Astrocyte (in vitro differentiated cells and primary cell): ENCODE measurements at places on chromosomes 3 and 15. TPM values are rescaled to one million over a fixed set of nuclear protein-coding genes. Genes with fewer than 3 reads are reported as not detected.

PPARG gene
- total RNA-seq = 3.0 and 4.4 TPM in 2 replicates

ANKRD63 gene
- not detected in 2 replicates for total RNA-seq

CD96 gene
- 0.61 and 1.0 TPM in 2 replicates for total RNA-seq

GOLGA8Q gene
- 0.54 and 0.84 TPM in 2 replicates for total RNA-seq

TRH gene
- 0.14 TPM in 1 of 2 replicates, not detected in the other for total RNA-seq

GOLGA6L4 gene
- 3.3 and 4.6 TPM in 2 replicates for total RNA-seq

ALS2CL gene
- total RNA-seq = 8.5 and 13.5 TPM in 2 replicates

DNA sequence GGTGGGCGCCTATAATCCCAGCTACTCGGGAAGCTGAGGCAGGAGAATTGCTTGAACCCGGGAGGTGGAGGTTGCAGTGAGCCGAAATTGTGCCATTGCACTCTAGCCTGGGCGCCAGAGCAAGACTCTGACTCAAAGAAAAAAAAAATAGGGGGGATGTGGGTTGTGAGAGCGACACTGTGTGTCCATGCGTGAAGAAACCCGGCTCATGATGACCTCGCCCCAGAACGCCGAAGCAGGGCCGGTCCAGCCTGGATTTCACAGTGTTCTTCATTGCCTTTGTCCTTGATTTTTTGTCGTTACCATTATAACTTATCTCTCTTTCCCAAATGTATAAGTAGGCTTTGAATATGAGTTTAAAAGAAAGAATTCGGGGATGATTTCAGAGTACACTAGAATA is 128.7 kb downstream of the PGPEP1L start:
- H3K36me3 ChIP-seq = no peaks in the 10 kb centered on the region
- peaks cover 63% of the 10 kb centered on the region for H3K4me1 ChIP-seq
- H3K27me3 ChIP-seq = no peaks in the 10 kb centered on the region
- DNase-seq = no peak
- no peak overlapping the region for H3K4me3 ChIP-seq
- H3K27ac ChIP-seq = peak overlapping the region; percentile 75

GRCh38 chr3:135965506-135966270 is at the start of gene PPP2R3A:
TSS of gene PPP2R3A (plus strand) at chr3:135965728. CDS start at chr3:136001499, 35,771 bp downstream.
- peak within 1 kb of the TSS; percentile 89 for H3K27ac ChIP-seq
- peak; percentile 72 for DNase-seq
- H3K4me1 ChIP-seq = peaks cover 22% of the 10 kb centered on the region
- H3K27me3 ChIP-seq = no peaks in the 10 kb centered on the region
- H3K4me3 ChIP-seq = peak within 1 kb of the TSS; percentile 87

DNA sequence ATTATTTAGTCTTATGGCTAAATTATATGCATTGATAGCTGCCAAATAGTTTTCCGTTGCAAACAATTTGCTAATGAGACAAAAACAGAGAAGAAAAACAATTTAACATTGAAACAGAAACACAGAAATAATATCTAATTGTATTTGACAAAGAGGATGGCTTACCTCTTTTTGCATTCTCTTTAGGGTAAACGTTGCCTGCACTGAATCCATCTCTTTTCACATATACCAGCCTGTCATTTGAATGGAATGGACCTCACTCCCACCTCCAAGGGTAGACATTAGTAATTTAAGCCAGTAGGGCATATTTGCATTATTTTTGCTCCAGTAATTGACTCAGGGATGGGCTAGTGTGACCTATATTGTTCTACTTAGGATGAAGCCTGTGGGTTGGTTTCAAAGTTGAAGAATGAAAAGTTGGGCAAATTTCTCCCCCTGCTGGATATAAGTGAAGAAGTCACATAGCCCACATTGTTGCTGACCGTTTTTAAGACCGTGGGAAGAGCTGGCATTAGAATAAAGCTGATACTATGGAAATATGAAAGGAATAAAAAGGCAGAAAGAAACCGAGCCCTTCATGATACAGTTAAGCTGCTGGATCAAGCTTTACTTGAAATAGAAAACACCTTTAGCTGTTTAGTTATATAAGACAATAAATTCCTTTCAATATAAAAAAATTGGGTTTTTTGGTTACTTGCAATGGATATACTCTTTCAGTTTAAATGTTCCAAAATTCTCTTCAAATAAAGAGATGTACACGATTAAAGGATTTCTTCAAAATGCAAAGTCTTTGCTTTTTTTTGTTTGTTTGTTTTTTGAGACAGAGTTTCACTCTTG is 26.9 kb downstream of the PIERCE2 start:
- DNase-seq = peak; percentile 29
- no peaks in the 10 kb centered on the region for H3K4me1 ChIP-seq
- H3K27ac ChIP-seq = no peak overlapping the region
- no peaks in the 10 kb centered on the region for H3K36me3 ChIP-seq
- no peaks in the 10 kb centered on the region for H3K27me3 ChIP-seq
- no peak overlapping the region for H3K4me3 ChIP-seq

DNA sequence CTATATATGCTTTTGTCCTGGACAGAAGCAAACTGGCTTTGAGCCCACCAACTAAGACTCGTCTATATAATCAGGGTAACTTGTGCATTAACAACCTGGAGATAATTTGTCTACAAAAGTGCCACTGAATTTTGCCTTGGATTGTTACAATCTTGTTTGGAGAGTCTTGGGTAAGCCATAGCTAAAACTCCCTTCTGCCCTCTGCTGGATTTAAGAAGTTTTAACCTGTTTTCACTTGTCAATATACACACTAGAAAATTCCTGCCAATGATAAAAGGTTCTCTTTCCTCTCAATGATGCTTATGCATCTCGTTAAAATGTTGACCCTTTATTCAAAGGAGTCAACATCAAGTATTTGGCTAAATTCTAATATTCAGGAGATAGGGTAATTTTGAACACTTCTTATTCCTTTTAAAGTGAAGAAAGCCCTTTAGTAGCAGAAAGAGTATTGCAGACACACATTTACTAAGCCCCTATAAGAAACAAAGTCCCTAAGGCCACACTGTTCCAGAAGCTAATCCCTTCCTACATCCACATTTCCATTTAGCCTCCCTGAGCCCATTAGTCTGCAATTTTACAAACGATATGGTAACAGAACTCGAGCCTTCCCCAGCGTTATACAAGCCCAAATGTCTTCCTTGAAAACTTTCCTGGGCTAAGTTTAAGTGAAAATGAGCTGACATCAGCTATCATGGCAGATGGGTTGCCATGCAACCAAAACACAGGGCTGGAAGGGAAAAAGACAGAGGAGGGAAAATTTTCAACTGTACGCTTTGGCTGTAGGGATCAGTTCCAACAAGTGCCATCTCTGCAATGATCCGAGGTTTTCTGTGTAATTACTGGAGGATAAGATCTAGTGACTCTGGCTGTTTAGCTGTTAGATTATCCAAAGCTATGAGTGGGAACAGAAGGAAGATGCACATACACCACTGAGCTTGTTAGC is 75.9 kb upstream of the FGF12 start:
- H3K4me1 ChIP-seq = no peaks in the 10 kb centered on the region
- peaks cover 10% of the 10 kb centered on the region for H3K36me3 ChIP-seq
- no peak overlapping the region for H3K4me3 ChIP-seq
- DNase-seq = peak; percentile 29

GRCh38 chr3:8867646-8868045 is 95.6 kb downstream of the RAD18 start:
- no peaks in the 10 kb centered on the region for H3K27me3 ChIP-seq
- no peak overlapping the region for H3K4me3 ChIP-seq
- DNase-seq = no peak
- H3K27ac ChIP-seq = peak overlapping the region; percentile 27
- no peaks in the 10 kb centered on the region for H3K36me3 ChIP-seq
- peaks cover 18% of the 10 kb centered on the region for H3K4me1 ChIP-seq

- H3K36me3 ChIP-seq = no peaks in the 10 kb centered on the region
- H3K4me1 ChIP-seq = no peaks in the 10 kb centered on the region
- H3K27me3 ChIP-seq = no peaks in the 10 kb centered on the region
- H3K4me3 ChIP-seq = no peak overlapping the region
These were observed 96.3 kb upstream of the ROBO1 start for GRCh38 chr3:79864077-79864476.

- H3K36me3 ChIP-seq = no peaks in the 10 kb centered on the region
- H3K27me3 ChIP-seq = no peaks in the 10 kb centered on the region
- H3K27ac ChIP-seq = no peak overlapping the region
- H3K4me3 ChIP-seq = no peak overlapping the region
These were observed 2.4 kb upstream of the CD96 start for GRCh38 chr3:111539351-111540331.

GRCh38 chr3:38649500-38650247 is at the start of gene SCN5A:
TSS of gene SCN5A (minus strand) at chr3:38649687. CDS start at chr3:38633307, 16,380 bp downstream.
- H3K36me3 ChIP-seq = no peaks in the 10 kb centered on the region
- no peak within 1 kb of the TSS for H3K27ac ChIP-seq
- peak within 1 kb of the TSS; percentile 46 for H3K4me3 ChIP-seq
- no peaks in the 10 kb centered on the region for H3K4me1 ChIP-seq
- peaks cover 52% of the 10 kb centered on the region for H3K27me3 ChIP-seq

GRCh38 chr3:120688121-120688520 is 6.1 kb upstream of the HGD start:
- no peaks in the 10 kb centered on the region for H3K27me3 ChIP-seq
- H3K4me1 ChIP-seq = no peaks in the 10 kb centered on the region
- DNase-seq = peak; percentile 67
- no peak overlapping the region for H3K4me3 ChIP-seq

GRCh38 chr3:33027091-33027490 is 69.9 kb downstream of the GLB1 start:
- DNase-seq = no peak
- H3K27ac ChIP-seq = no peak overlapping the region
- H3K4me1 ChIP-seq = no peaks in the 10 kb centered on the region
- H3K4me3 ChIP-seq = no peak overlapping the region
- H3K27me3 ChIP-seq = no peaks in the 10 kb centered on the region

- H3K27ac ChIP-seq = no peak overlapping the region
- H3K4me1 ChIP-seq = no peaks in the 10 kb centered on the region
- no peak overlapping the region for H3K4me3 ChIP-seq
- H3K27me3 ChIP-seq = peaks cover 5% of the 10 kb centered on the region
These were observed 19.5 kb downstream of the EIF4E3 start for GRCh38 chr3:71705681-71706080.

DNA sequence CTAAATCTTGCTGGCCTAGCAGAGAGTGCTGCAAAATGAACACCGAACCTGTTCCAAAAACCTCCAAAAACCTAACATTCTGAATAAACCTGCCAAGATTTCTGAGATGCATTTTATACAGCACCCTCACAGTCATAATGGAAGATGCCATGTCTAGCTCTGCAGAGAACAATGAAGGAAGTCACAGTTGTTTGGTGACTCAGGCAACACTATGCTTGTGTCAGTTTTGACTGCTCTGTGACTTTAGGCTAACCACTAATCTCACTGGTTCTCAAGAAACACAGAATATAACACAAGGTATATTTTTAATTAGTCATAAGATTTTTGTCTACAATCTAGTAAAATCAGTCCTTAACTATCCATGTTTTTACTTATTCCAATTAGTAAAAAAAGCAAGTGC is 606.6 kb downstream of the TBL1XR1 start:
- no peak for DNase-seq
- no peaks in the 10 kb centered on the region for H3K4me1 ChIP-seq
- no peaks in the 10 kb centered on the region for H3K36me3 ChIP-seq
- no peak overlapping the region for H3K4me3 ChIP-seq
- H3K27ac ChIP-seq = no peak overlapping the region
- H3K27me3 ChIP-seq = no peaks in the 10 kb centered on the region

- no peaks in the 10 kb centered on the region for H3K36me3 ChIP-seq
- peak; percentile 23 for DNase-seq
- H3K27me3 ChIP-seq = no peaks in the 10 kb centered on the region
- no peak overlapping the region for H3K27ac ChIP-seq
These were observed 239.8 kb downstream of the STAG1 start for GRCh38 chr3:136512381-136512780.

- no peaks in the 10 kb centered on the region for H3K27me3 ChIP-seq
- no peak for DNase-seq
- H3K4me1 ChIP-seq = no peaks in the 10 kb centered on the region
- no peak overlapping the region for H3K4me3 ChIP-seq
- H3K27ac ChIP-seq = no peak overlapping the region
These were observed 114.3 kb upstream of the CACNA2D3 start for GRCh38 chr3:54008099-54008498.

DNA sequence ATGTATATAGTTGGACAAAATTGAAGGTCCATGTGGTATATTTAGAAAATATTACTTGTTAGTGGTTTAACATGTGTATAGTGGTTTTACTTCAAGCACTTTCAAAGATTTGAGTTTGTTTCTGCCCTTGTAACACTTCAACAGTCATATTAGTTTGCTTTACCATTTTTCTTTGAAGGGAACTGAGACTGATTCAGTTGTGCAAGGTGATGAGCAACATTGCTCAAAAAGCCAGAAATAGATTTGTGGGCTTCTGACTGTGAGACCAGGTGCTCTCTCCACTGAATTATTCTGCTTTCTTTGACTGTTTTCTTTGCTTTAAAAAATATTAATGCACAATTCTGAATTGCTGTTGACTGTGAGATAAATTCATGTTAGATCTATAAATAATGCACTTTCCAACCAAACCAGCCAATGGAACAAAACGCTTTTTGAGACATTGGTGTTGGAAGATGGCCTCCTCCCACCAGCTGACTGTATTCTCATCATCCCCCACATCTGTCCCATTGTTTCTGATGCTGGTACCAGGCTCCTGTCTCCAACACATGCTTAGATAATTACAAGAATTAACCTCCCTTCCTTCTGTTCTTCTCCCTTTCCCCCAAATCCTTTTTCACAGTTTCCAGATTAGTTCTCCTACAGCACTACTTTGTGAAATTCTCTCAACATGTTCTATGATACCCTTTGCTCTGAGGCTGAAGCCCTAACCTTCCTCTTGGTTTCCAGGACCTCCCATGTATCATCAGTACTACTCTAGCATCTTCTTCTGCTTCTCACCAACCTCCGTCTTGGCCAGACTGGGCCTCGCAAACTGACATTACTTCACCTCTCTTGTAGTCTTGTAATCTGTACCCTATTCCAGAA is 27.9 kb downstream of the PLCL2 start:
- H3K36me3 ChIP-seq = no peaks in the 10 kb centered on the region
- no peak overlapping the region for H3K27ac ChIP-seq
- H3K4me3 ChIP-seq = no peak overlapping the region
- no peak for DNase-seq
- no peaks in the 10 kb centered on the region for H3K27me3 ChIP-seq

- no peak overlapping the region for H3K27ac ChIP-seq
- H3K4me3 ChIP-seq = no peak overlapping the region
- no peaks in the 10 kb centered on the region for H3K27me3 ChIP-seq
These were observed 596.7 kb downstream of the FGF12 start for GRCh38 chr3:192130534-192131132.

DNA sequence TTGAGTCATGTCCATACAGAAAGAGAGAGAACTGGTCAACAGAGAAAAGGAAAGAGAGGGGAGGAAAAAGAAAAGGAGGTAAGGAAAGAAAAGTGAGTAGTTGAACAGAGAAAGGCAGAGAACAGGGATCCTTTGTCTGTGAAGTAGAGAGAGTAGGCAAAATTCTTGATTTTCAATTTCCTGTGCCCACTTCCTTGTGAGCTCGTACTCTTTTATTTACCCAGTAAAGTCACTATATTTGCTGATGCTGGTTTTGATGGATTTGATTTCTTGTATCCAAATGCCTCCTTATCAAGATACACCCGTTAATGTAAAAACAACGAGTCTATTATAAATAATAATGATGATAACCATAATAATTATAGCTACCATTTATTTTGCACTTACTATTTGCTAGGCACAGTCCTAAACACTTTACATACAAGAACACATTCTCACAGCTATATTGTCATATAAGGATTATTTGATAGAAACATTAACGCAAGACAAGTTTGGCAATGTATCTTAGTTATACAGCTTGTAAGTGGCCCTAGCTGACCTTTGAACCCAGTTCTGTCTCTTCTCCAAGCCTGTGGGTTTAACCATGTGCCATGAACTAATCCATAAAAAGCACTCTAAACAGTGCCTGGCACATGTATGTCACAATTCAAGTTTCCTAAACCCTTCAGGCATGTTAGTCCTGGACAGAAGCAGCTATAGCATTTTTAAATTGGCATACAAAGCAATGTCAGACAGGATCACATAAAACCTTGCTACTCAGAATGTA is 6.7 kb upstream of the P2RY1 start:
- no peak overlapping the region for H3K4me3 ChIP-seq
- no peak overlapping the region for H3K27ac ChIP-seq
- H3K36me3 ChIP-seq = no peaks in the 10 kb centered on the region
- no peak for DNase-seq
- no peaks in the 10 kb centered on the region for H3K4me1 ChIP-seq
